NCI-H1417 (cell line): ENCODE measurements at places on chromosomes 13 and 19.

DNA sequence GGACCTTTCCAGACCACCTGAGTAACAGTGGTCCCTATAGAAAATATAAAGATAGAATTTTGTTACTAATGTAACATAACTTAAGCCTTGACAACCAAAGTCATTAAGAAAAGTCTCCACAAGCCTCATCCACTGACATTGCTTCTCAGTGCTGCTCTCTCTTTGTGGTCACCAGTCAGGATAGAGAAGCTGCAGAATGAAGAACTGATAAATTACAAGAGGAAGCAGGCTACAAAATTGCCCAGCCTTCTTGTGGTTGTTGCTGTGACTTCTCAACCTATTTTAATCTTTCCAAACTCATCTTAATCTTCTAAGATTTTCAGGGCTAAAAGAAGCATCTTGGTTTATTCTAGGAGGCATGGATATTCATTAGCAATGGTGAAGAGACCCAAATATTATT lies 343.8 kb downstream of the MZT1 start:
- DNase-seq, result no peak

- DNase-seq, result no peak
Observed at GRCh38 chr13:33480561-33480960, 195.0 kb upstream of the STARD13 start.

- no peak for DNase-seq
Observed at GRCh38 chr19:16895467-16896145, 6.8 kb downstream of the F2RL3 start.

DNA sequence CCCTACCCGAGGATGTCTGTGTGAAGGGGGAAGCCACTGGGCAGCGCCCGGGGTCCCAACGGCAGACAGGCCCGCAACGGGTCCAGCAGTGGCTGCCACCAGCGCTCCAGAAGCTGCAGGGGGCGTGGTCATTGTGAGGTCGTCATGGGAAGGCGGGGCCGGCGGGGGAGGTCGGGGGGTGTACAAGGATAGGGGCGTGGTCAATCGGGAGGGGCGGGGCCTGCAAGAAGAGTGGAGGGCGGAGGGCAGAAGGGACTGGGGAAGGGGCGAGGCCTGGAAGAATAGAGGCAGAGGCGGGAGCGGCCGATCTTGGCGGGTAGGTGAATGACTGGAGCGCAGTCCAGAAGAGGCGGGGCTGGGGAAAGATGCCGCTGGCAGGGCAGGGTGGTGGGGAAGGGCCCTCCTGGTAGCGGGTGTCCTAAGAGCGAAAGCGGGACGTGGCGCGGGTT lies 4.4 kb downstream of the FUZ start:
- DNase-seq, result peak; percentile 91

GRCh38 chr13:75217949-75218348 lies 264.0 kb downstream of the TBC1D4 start:
- DNase-seq, result peak; percentile 32

- DNase-seq, result peak; percentile 36
Observed at GRCh38 chr13:24207841-24208667, 47.5 kb downstream of the SPATA13 start.

DNA sequence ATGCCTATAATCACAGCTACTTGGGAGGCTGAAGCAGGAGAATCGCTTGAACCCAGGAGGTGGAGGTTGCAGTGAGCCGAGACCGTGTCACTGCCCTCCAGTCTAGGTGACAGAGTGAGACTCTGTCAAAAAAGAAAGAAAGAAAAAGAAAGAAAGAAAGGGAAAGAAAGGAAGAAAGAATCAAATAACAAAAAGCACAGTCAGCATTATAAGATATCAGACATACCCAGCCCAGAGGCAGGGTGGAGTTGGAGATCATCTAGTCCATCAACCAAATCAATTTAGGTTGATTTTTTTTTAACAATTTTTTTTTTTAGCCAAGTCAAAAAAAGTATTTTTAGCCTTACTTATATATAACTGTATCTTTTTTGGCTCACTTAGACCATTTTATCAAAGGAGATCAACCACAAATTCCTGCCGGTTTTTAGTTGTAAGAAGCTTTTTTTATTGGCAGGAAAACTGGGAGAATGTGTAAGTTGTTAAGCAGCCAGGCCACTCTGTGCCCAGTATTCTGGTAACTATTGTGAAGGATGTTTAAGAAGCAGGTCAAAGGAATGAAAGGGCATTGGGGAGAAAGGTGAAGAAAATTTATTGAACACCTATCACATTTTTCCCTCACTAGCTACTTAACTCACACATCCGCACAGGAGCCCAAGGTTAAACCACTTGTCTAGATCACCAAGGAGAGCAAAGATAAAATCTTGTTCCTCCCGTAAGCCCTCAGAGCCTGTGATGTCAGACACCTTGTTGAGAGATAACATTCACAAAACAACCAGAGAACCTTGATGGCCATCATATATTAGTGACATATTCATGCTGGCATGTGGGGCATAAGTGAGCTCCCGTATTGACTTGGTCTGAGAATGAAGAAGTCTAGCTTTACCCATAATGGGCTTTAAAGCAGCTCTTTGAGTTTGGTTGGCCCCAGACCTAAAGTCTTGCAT lies 91.8 kb downstream of the COL4A2 start:
- DNase-seq, result no peak

DNA sequence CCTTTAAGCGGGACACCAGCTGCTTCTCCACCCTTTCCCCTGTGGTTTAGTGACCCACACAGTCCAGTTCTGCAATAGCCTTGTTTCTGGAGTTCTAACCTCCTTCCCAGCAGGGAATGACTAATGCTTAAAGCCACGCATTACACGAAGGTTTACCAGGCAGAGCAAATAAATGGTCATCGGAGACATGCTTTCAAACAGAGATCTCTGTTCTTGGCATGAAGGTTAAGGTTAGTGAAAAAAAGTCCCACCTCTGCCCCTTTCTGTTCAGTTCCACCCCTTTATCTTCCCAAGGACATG lies 25.3 kb upstream of the MEDAG start:
- DNase-seq, result no peak

DNA sequence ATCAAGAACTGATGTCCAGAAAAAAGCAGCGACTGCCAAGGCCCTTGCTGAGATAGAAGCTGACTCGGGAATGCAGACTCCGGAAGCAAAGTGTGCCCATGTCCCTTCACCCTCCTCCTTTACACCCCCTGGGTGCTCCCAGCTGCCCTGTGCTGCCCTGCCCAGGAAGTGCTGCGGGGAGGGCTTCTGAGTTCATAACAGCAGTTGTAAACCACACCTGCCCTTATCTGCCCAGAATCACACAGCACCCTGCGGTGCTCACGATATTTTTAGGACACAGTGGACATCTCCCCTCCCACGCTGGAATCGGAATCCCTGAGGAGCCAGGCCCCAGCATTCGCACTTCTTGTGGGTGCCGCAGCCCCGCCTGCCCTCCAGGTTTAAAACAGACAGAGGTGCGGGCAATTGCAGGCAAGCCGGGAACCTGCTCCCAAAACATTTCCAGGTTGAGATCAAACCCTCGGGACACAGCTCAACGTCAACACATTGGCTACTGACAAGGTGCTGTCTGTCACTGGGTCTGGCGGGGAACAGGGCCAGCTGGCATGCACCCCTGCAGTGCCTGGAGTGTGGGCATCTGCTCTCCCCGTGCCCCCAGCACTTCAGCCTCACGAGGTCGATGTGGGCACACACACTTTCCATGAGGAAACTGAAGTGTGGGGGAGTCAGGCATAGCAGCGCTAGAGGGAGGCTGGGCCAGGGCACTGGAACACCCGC lies 36.8 kb downstream of the RAB20 start:
- peak; percentile 92 for DNase-seq

- no peak for DNase-seq
Observed at GRCh38 chr19:13441810-13442512, 64.3 kb downstream of the CACNA1A start.

DNA sequence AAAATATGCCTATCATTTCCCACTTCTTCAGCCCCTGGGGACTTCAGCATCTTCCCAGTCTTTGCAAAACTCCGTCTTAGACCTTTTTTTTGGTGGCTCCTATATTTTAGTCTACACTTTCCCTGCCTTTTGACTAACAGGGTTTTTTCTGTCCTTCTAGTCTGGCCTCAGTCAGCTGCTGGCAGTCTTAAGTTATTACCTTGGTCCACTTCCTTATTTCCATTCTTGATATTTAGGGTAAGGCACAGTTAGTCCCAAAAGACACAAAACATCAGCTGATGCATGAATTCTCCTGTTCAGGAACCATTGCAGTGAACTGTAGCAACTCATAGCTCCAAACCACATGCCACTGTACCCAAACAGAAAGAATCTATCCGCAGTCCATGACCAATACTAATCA lies 234.6 kb upstream of the RFC3 start:
- no peak for DNase-seq

DNA sequence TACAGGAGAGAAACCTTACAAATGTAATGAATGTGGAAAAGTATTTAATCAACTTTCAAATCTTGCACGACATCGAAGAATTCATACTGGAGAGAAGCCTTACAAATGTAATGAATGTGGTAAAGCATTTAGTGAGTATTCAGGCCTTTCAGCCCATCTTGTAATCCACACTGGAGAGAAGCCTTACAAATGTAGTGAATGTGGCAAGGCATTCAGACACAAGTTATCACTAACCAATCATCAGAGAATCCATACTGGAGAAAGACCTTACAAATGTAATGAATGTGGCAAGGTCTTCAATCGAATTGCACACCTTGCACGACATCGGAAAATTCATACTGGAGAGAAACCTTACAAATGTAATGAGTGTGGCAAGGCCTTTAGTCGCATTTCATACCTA lies 13.6 kb upstream of the ZNF610 start:
- DNase-seq, result no peak

DNA sequence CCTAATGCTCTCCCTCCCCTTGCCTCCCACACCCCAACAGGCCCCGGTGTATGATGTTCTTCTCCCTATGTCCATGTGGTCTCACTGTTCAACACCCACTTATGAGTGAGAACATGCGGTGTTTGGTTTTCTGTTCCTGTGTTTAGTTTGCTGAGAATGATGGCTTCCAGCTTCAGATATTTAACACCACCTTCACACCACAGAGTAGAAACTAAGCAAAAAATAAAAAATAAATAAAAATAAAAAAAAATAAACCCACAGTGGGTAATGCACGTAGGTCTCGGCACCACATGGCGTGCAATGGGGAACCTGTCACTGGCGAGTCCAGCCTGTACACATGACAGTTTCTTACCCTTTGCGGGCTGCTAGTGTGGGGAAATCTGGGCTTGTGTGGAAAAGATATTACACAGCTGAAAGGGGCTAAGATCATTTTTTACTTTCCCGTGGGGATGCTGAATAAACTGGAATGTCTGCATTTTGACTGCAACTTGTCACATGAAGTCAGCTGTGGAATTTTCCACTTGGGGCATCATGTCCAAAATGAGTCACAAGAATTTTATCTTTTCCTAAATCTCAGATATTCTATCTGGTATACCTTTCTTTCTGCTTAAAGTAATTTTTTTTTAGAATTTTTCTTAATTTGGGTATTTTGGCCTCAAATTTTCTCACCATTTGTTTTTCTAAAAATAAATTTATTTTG lies 170.5 kb downstream of the IRS2 start:
- DNase-seq, result no peak

- DNase-seq, result no peak
Observed at GRCh38 chr19:30745476-30745985, 373.3 kb downstream of the ZNF536 start.

GRCh38 chr19:44753932-44754749 lies 5.6 kb downstream of the BCL3 start:
- peak; percentile 27 for DNase-seq

DNA sequence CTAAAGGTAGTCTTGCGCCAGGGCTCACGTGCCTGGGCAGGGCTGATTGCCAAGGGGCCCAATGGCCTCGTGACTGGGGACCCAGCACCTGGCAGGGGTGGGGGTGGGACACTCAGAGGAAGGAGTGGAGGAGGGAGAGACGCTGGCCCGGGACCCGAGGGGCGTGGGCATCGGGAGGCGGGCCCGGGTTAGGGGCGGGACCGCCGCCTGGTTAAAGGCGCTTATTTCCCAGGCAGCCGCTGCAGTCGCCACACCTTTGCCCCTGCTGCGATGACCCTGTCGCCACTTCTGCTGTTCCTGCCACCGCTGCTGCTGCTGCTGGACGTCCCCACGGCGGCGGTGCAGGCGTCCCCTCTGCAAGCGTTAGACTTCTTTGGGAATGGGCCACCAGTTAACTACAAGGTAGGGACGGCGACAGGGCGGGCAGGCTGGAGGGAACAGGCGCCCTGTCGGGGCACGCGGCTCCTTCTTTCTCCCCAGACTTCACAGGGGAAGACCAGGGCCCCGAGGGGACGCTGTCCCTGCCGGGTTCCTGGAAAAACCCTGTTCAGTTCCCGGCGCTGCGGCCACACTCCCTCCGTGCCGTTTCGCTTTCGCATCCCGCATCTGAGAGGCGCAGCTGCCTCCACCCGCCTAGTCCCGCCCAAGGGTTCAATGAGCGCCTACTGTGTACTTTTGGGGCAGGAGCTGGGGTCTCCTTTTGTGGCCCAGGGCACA lies at the start of gene IFI30:
Gene IFI30 (plus strand): TSS at position 242 of the 717 bp plus-strand sequence. CDS start 29 bp downstream, at position 271.
- DNase-seq, result peak; percentile 53
